NCI-H1417 (cell line): ENCODE measurements at places on chromosomes 2 and 18.

- peak; percentile 20 for DNase-seq
Observed at GRCh38 chr18:23053776-23054457, 81.4 kb upstream of the CABLES1 start.

GRCh38 chr18:55316486-55317184 lies 271.4 kb downstream of the TCF4 start:
- peak; percentile 70 for DNase-seq

GRCh38 chr2:61855318-61855613 lies 1.4 kb upstream of the FAM161A start:
- DNase-seq = no peak

DNA sequence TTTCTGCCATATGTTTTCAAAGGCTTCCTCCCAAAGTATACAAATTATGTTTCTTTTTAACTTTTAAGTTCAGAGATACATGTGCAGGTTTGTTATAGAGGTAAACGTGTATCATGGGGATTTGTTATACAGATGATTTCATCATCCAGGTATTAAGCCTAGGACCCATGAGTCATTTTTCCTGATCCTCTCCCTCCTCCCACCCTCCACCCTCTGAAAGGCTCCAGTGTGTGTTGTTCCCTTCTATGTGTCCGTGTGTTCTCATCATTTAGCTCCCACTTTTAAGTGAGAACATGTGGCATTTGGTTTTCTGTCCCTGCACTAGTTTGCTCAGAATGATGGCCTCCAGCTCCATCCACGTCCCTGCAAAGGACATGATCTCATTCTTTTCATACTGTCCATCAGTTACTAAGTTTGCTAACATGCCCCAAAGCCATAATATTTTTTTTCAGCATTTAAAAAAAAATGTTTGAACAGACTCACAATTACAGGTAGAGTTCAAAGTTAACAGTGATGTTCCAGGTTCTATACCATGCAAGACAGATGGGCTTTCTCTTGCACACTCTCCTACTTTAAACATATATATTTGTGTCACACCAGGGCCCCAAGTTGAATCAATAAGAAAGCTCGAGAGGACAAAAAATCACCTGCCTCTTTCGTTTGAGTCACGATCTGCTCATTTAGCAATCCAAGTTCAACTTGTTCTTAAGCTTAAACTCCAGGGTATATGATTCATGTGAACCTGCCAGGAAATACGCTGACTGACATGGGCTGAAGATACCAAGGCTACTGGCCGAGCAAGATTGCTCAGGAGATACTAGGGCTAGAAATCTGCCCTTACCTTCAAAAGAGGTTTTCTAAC lies 77.6 kb downstream of the AP1S3 start:
- no peak for DNase-seq

GRCh38 chr2:119155633-119156032 lies 2.9 kb downstream of the C1QL2 start:
- no peak for DNase-seq

- DNase-seq = no peak
Observed at GRCh38 chr2:111712361-111712760, 171.6 kb downstream of the ANAPC1 start.

GRCh38 chr2:38751596-38752410 lies 642 bp upstream of the SRSF7 start:
- no peak for DNase-seq
